ENCODE measurements at places on chromosomes 13 and 19. TPM values are rescaled to one million over a fixed set of nuclear protein-coding genes. Genes with fewer than 3 reads are reported as not detected.

DNA sequence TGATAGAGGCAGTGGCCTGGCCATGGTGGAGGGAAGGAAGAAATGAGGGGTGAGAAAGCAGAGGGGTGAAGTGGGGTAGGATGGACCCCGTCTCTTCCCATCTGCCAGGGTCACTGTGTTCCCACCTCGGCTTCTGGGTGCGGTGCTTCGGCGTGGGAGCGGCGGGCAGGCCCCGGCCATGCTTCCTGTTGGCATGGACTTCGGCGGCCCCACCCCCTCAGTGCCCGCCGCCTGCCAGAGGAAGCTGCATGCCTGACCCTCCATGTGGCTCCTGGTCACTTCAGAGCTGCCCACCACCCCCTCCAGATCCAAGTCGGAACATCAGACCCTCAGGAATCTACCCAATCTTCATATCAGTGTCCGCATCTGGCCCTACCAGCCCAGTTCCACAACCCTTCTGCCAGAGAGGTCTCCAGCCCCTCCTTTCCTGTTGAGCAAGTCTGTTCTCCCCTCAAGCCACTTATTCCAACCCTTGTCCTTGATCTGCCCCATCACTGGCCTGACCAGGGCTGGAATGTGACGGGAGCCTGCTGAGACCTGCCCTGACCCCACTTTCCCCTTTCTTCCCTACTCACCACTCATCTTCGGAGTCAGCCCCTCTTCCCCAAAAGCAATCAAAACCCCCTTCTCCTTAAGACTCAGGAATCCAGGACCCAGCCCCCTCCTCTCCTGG lies 1.5 kb downstream of the KCNN4 start:
- no peak for DNase-seq

DNA sequence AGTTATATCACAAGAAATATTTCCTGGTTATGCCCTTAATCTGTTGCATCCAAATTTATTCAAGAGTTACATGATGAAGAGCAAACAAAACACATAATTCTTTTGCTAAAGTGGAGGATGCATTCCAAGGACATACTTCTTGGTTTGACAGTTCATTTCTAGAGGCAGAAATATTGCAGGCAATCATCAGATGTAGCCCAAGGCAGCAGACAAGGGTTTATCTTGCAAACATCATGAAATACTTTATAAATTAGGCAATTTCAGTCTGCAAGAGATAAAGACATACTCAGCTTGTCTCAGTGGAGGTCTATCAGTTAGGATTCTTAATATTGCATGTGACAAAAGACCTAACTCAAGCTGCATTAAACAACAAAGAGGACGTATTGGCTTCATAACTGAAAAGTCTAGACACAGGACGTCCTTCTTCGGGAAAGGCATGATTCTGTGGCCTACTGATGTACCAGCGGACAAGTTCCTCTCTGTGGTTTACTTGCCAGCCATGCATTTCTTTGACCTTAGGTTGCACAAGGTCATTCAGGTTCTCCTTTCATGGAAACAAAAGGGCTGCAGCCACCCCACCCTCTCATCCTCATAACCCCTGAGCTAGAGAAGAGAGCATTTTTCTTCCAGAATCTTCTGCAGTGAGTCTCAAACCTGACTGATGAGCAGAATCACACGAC lies 204.1 kb downstream of the KATNAL1 start:
- DNase-seq, result no peak

- DNase-seq, result no peak
These were observed 24.4 kb downstream of the PPP2R1A start for GRCh38 chr19:52214241-52214640.

- no peak for DNase-seq
These were observed 255.2 kb downstream of the ITGBL1 start for GRCh38 chr13:101707659-101708058.

GRCh38 chr13:73096173-73096572 lies 37.4 kb downstream of the KLF5 start:
- no peak for DNase-seq

DNA sequence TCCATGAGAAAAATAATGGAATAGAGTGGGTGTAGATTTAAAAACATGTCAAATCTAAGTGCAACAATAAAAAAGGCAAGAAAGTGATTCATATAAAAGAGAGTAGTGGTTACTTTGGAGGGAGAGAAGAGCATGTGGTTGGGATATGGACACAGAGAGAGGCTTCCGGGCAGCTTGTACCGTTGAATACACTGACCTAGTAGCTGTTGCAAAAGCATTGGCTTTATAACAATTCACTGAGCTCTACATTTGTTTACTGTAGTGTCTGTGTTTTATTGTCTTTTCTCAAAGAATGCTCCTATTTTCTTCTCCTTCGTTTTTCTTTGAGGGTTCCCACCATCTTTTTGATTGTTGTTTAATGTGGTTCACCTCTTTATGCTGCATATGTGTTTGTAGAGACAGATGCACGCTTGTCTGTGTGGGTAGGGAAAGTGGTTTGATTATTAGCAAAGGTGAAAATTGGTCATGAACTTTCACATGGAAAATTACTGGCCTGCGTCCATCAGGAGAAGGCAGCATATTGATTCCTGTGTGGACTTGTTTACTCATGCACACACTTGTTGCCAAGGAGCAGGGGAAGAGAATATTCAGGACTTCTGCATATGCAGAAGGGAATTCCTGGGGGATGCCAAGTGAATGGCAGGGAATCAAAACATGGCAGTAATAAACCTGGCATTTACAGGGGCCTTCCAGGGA lies 29.9 kb upstream of the IRS2 start:
- no peak for DNase-seq

GAS6 gene
- total RNA-seq, result 0.25 TPM

Measured in activated CD8-positive, alpha-beta T cell treated with anti-CD3 and anti-CD28 coated beads for 36 hours (primary cell).